ENCODE measurements at places on chromosomes 3 and 15.

DNA sequence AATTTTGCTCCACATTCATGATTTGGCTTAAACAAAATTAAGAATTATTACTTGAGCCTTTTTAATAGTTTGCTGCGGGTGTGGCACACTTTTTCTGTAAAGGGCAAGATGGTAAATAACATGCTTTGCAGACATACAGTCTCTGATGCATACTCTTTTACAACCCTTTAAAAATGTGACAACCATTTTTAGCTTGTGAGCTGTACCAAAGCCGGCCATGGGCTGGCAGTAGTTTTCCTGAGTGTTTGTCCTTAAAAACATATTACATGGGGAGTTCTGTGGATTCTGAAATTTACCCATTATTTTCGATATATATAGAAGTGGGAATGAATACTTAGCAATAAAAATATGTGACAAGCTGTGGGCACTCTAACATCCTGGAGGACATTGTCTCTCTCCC, 163.4 kb downstream of the FNDC3B start:
- DNase-seq: no peak

- DNase-seq: no peak
Observed at GRCh38 chr3:114887806-114888205, 259.3 kb downstream of the ZBTB20 start.

DNA sequence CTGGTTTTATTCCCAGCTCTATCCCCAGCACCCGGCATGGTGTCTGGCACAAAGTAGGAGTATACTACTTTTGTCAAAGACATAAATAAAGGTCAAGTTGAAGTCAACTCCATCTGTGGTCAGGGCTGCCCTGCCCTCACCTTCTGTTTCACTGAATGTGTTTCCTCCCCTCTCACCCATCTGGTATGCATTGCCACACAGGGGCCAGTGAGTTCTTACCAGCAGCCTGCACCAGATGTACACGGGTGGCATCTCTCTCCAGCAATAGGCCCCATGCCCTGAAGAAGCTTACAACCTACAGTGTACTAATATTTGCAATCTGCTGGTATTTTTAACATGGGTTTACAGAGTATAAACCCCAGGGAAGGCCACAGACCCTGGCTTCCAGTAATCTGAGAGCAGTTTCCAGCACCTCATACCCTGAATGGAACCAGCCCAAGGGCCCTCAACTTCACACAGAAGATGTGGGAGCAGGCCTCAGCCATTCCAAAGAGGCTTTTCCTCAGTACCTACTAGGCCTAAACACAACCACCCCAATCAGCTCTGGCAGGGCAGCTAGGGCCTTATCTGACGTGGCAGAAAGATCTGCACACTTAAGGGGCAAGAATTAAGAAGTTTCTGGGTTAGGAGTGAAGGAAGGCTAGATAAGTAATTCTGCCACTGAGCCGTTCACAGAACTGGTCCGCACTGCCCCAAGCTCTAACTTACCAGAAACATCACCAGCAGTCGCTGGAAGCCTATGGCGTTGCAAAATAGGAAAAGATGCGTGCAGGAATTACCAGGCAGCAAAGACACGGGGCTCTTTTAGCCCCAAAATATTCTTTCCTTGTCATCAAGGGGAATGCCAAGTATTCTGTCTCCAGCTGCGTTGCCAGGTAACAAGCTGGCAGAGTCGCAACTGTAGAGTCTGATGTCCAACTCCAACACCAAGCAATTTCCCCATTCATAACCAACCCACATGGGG, 2.1 kb downstream of the IDH2 start:
- DNase-seq: peak; percentile 38

DNA sequence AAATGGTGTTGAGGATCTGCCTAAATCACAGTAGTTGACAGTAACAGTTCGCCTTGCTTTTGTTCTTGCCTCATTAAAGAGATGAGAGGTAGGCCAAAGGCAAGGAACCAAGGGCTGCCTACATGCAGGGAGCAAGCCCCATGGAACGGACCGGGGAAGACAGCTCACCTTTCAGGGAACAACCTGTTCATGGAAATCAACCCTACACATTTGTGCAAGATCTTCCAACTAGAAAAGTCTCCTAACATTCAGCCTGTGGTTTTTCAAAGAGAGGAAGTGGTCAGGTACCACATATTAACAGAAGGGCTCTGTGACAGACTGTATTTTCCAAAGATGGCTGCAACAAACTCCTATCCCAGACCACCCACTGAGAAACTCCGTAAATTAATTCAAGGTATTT, 1031.8 kb upstream of the NR2F2 start:
- no peak for DNase-seq

DNA sequence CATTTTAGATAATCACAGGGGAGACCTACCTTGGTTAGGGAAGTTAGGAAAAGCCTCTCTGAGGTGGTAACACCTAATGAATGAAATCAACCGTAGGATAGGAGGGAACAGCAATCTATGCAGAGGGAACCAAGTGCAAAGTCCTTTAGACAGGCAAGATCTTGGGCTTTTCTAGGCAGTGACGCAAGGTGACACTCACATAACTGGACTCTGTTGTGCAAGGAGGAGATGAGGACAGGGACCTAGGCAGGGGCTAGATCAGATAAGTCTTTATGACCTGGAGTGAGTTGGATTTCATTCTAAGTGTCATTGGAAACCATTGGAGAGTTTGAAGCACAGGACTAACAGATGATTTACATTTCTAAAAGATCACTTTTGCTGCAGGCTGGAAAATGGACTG, 4.6 kb upstream of the LMOD3 start:
- DNase-seq: no peak
